ENCODE measurements at places on chromosomes 3 and 15. TPM values are rescaled to one million over a fixed set of nuclear protein-coding genes. Genes with fewer than 3 reads are reported as not detected.

The CAND2 gene
- 51.0 TPM for total RNA-seq

The LEKR1 gene
- 2.3 TPM for total RNA-seq

The CYP1A2 gene
- total RNA-seq = 0.12 TPM

The WDR93 gene
- total RNA-seq = not detected

The GADL1 gene
- total RNA-seq = not detected

The SLC12A1 gene
- not detected for total RNA-seq

The COLQ gene
- total RNA-seq = 6.4 TPM

The SEMA3F gene
- total RNA-seq = 24.0 TPM

The CMSS1 gene
- 33.7 TPM for total RNA-seq
